Mesendoderm (in vitro differentiated cells): ENCODE measurements at places on chromosomes 4 and X.

DNA sequence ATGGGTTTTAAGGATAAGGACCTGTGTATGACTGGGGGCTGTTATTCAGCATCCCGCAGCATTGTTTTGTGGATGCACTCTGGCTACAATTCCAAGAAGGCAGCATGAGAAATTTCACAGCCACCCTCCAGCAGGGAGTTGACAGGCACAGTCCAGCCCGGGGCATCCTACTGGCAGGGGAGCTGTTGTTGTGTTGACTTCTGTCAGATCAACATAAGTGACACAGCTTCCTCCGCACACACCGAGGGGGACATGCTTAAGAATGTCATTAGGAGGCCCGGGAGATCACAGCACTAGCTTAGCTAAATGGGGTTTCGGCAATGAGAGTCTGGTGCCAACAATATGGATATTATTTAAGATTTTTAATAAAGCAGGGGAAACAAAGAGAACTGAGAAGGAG is 326.5 kb downstream of the ASMT start:
- H3K27me3 ChIP-seq = no peaks in the 10 kb centered on the region
- no peaks in the 10 kb centered on the region for H3K36me3 ChIP-seq
- H3K27ac ChIP-seq = no peak overlapping the region
- no peak overlapping the region for H3K4me3 ChIP-seq
- no peaks in the 10 kb centered on the region for H3K4me1 ChIP-seq

GRCh38 chr4:70533211-70533610 is 14.8 kb downstream of the AMTN start:
- H3K4me3 ChIP-seq = no peak overlapping the region
- no peak for DNase-seq
- H3K27me3 ChIP-seq = no peaks in the 10 kb centered on the region
- no peaks in the 10 kb centered on the region for H3K4me1 ChIP-seq
- no peaks in the 10 kb centered on the region for H3K36me3 ChIP-seq
- no peak overlapping the region for H3K27ac ChIP-seq

DNA sequence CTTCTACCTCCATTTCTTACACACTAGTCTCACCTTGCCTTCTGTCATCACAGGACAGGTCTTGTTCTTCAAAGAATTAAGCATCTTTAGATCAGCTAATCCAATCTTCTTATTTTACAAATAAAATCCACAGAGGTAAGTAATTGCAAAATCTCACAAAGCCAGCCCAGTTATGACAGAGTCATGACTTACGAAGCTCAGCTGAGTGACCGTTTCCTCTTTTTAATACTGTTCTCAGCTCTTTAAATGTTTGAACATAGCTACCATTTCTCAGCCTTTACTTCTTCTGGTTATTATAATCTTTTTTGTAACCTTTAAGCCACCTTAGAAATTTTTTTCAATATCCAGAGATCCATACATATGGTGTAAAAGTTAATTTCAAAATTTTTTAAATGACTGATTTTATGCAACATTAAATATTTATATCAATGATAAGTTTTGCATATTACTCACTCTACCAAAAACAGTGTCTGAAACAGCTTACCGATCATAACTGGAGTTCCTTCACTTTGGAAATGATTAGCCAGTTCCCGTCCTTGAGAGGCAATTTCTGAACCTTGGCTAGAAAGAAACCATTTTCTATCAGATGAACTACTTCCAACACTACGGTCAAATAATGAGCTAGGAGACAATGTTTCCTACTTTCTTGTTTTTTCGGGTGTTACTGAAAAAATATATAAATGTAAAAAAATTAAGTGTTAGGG is 8.8 kb downstream of the ANKRD37 start:
- H3K4me1 ChIP-seq = no peaks in the 10 kb centered on the region
- H3K27me3 ChIP-seq = no peaks in the 10 kb centered on the region

- H3K4me3 ChIP-seq = no peak overlapping the region
- no peaks in the 10 kb centered on the region for H3K27me3 ChIP-seq
- H3K27ac ChIP-seq = no peak overlapping the region
- H3K4me1 ChIP-seq = no peaks in the 10 kb centered on the region
- no peaks in the 10 kb centered on the region for H3K36me3 ChIP-seq
Measured at GRCh38 chr4:59339631-59340030, 1860.5 kb upstream of the ADGRL3 start.

DNA sequence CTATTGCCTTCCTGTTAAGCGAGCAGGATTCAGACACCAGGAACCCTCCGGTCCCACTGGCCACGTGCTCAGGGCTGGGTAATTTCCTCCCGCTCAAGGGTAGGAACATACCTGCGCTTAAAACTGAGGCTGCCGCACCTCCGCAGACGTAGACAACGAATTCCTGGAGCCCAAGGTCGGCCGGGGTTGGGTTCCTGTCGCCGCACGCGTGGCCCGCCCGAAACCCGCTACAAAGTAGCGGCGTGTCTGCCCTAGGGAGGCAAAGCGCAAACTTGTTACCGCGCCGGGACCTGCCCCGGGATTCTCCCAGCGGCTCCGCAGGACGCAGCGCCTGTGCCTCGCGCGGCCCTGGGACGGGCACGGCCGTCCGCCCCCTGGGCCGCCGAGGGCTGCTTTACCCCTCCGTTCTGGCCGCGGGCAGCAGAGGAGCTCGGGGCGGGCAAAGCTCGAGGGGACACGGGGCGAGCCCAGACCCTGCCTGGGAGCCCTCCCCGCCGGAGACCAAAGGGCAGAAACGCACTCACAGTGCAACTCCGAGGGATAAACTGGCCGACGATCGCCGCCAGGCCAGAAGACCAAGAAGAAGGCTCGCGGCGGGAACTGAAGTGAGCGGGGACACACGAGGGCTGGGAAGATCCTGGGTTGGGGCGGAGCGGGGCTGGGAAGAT is at the start of gene ERVMER34-1:
ERVMER34-1 (minus strand) TSS at position 607 of the 668 bp plus-strand sequence. CDS start 5,905 bp downstream, outside the sequence.
- H3K27ac ChIP-seq = peak within 1 kb of the TSS; percentile 5
- H3K4me3 ChIP-seq = no peak within 1 kb of the TSS
- H3K36me3 ChIP-seq = no peaks in the 10 kb centered on the region
- H3K27me3 ChIP-seq = no peaks in the 10 kb centered on the region
- peak; percentile 42 for DNase-seq
- peaks cover 1% of the 10 kb centered on the region for H3K4me1 ChIP-seq

DNA sequence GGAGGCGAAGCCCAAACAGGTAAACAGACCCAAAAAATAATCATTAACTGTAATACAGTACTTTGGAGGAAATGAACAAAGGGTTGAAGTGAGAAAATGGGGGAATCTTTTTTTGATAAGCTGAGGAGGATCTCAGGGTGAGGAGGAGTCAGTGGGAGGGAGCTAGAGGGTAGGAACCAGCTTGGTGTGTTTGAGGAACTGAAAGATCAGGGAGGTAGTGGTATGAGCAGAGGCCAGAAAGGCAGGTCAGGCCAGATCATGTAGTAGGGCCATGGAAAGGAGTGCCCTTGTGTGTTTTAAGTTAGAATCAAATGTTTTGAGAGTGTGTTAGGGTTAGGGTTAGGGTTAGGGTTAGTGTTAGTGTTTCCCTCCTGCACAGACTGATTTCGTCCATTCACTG is 48.8 kb downstream of the PPP2R2C start:
- no peaks in the 10 kb centered on the region for H3K4me1 ChIP-seq
- H3K27me3 ChIP-seq = no peaks in the 10 kb centered on the region
- no peak for DNase-seq
- H3K27ac ChIP-seq = no peak overlapping the region
- no peak overlapping the region for H3K4me3 ChIP-seq

DNA sequence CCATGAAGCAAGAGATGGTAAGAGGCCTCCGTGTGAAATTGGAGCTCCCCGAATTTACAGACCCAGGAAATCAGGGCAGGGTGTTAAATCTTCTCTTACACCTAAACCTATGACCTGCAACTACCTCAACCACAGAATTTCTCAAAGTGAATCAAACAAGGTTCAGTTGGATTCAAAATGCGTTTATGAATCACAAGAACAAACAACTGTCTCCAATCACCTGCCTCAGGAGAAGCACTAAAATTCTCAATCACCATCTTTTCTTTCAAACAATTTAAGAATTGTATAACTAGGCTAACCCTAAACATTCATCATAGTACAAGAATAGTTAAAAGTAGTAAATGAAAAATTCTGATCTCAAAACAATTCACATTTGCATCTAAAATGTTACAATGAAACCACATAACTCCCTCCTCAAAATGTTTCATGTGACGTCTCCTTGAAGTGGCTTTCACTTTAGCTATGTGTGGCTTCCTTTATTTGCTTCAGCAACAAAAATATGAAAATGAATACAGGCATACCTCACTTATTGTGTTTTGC is 19.2 kb downstream of the PPP3CA start:
- H3K27ac ChIP-seq = no peak overlapping the region
- no peak overlapping the region for H3K4me3 ChIP-seq
- peaks cover 2% of the 10 kb centered on the region for H3K4me1 ChIP-seq
- H3K36me3 ChIP-seq = no peaks in the 10 kb centered on the region
- DNase-seq = peak; percentile 30
